Mucosa of gallbladder (tissue), 1 donor: ENCODE measurements at places on chromosomes 12 and 14. TPM values are rescaled to one million over a fixed set of nuclear protein-coding genes. Genes with fewer than 3 reads are reported as not detected.

- peak; percentile 59 for DNase-seq
Measured at GRCh38 chr12:55996201-55996714, 818 bp upstream of the SUOX start.

DNA sequence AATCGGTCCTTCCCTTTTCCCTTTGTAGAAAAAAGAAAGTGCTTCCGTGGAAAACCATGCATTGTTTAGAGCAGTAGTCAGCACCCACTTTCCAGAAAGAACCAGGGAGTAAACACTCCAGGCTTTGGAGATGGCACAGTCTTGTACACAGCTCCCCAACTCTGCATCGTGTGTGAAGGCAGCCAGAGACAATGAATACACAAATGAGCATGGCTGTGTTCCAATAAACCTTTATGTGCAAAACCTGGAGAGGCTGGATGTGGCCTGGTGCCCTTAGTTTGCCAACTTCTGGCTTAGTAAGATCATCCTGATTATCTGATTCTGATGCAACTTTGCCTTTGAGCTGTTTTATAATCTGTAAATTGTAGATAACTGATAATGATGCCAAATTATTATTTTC lies 463.4 kb upstream of the TMEM132C start:
- DNase-seq: no peak

DNA sequence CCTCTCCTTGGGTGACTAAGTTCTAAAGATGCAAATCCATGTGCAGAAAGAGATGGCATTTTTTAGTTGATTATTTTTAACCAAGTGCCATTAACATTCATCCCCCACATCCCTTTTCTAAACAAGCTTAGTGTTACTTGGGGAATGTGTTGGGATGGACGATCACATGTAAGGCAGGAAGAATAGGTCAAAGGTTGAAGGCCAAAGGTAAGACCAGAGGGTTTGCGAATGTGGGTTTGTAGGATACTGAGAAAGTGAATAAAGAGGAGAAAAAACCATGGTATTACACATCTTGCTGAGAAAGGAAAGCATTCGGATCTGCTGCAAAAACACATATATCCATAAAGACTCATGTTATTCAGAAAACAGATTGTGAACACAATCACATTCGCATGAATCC lies 111.6 kb downstream of the GCH1 start:
- no peak for DNase-seq

DNA sequence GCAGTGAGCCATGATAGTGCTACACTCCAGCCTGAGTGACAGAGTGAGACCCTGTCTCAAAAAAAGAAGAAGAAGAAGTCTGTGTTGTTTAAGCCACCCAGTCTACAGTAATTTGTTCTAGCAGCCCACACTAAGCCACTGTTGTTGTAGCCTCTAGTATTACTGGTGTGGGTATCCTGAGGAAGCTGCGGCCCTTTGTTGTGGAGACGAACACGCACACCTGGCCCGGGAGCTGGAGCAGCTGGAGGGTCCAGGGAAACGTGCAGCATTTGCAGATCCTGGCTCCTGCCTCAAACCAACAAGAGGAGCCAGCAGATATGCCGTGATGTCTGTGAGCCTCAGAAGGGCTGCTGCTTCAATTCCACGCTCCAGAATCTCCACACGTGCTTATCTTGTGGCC lies 65.3 kb downstream of the MAP1LC3B2 start:
- no peak for DNase-seq

DNA sequence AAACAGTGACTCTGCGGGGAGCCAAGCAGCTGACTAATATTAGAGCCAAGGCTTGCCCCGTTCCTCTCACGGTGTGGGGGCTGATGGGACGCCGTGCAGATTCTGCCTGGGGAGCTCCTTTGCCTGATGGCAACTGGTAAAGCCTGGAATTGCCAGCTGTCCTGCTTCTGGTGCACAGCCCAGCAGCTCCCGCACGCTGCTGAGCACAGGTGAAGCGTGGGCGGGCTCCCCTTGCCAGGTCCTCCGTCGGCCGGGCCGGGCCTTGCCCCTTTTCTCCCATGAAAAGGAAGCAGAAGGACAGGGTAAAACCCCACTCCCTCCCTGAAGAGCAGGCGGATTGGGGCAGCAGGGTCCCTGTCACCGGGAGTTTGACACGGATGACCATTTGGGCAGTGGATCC lies 79.0 kb downstream of the WDR20 start:
- DNase-seq: no peak

GRCh38 chr14:43410631-43411030 lies 1096.5 kb downstream of the FSCB start:
- no peak for DNase-seq

DNA sequence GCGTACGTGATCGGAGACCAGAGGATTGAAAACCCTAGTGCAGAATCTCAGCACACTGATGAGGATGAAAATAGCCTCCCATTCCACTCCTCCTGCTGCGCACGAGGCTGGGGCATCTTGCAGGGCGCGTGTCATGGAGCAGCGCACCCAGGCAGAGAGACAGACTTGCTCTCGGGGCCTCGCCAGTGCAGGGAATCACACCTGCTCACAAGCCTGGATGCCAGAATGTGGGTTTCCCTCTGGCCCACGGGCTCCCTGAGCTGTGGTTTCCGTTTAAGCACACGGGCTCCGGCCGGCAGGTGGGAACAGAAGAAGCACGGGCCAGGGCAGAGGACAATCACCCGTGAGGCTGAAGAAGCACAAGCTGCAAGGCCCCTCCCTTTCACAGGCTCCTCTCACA lies 2.0 kb downstream of the FGF6 start:
- DNase-seq: peak; percentile 6

DNA sequence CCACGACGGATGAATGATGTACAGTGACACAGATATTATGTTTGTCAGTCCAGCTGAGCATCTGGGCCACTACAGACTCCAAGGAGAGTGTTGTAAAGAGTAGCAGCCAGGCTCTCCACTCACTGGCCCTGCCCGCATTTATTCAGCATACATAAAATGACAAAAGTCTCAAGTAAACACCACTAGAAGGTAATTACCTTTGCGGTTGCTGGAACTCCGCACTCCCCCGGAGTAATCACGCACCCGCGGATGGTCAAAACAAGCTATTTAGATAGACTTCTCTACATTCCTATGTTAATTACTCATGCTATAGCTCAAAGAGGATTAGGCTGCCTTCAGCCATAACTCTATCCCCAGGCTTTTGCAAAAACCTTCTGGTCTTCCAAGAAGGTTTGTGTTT lies 18.8 kb upstream of the STRAP start:
- DNase-seq: no peak

GRCh38 chr12:113244478-113244958 lies 23.3 kb downstream of the TPCN1 start:
- DNase-seq: peak; percentile 51

- DNase-seq: no peak
Measured at GRCh38 chr12:114676142-114676741, 7.7 kb downstream of the TBX3 start.

DNA sequence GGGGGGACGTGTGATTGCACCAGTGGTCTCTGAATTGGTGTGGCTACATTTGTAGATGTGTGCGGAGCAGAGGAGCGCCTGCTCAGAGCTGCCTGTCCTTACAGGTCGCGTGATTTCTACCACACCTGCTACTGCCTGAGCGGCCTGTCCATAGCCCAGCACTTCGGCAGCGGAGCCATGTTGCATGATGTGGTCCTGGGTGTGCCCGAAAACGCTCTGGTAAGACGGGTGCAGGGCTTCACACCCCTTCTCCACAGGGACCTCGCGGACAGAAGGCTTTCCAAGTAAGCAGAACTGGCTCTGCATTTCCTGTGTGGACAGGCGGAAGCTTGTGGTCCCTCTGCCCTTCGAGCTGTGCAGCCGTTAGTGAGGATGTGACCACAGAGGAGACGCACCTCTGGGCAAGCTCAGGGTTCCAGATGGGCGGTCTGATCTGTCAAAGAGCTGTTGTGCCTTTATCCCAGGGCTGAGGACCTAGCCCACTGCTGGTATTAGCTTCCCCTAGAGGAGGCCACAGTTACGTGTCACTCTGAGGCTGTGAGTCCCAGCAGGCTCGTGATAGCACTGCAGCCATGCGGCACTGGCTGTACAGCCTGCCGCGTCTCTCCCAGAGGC lies 47.7 kb downstream of the MAX start:
- no peak for DNase-seq

- no peak for DNase-seq
Measured at GRCh38 chr12:109467978-109468676, 9.0 kb downstream of the KCTD10 start.

DNA sequence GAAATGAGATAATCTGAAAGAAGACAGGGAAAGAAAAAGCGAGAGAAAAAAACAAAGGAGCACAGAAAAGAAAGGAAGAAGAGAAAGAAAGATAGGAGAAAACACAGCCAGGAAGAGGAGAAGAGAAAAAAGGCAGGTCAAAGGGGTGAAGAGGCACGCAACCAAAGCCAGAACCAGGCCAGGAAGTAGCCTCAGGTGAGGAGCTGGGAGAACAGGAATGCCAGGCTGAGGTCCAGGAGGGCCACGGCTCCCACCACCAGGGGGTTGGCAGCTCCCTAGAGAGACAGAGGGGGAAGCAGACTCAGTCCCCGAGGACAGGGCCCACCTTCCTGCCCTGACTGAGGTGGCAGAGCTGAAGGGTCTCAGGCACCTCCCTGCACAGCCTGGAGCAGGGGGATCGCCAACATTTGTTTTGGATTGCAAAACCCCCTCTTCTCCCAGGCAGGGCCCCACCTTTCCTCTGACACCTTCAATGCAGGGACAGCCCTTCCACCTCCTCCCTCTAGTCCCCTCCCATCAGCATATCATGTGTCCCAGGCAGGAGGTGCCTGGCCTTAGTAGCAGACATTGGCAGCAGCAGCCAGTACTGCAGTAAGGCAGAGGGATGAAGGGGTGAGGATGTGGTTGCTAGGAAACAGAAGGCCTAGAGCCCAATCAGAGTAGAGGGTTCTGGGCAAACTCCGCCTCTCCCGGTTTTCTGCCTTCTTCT lies 2.0 kb upstream of the AP1G2 start:
- DNase-seq: no peak

- DNase-seq: no peak
Measured at GRCh38 chr12:102114212-102114611, 5.7 kb downstream of the NUP37 start.

- DNase-seq: no peak
Measured at GRCh38 chr14:64235652-64236640, 58.2 kb downstream of the ESR2 start.

DNA sequence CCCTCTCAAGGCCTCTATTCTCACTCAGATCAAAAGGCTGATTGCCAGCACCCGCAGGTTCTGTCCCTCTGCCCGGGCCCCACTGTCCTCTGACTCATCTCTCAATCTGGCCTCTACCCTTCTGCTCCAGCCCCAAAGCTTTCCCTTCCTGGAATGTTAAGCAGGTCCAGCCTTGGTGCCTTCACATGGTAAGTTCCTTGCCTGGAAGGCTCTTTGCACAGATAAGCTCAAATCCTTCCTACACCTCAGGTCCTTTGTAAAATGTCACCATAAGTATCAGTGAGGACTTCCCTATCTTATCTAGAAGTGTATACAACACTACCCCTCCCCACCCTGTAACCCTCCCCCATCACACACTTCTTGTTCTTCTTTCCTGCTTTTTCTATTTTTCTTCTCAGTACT lies 22.2 kb downstream of the LPCAT3 start:
- DNase-seq: no peak

DNA sequence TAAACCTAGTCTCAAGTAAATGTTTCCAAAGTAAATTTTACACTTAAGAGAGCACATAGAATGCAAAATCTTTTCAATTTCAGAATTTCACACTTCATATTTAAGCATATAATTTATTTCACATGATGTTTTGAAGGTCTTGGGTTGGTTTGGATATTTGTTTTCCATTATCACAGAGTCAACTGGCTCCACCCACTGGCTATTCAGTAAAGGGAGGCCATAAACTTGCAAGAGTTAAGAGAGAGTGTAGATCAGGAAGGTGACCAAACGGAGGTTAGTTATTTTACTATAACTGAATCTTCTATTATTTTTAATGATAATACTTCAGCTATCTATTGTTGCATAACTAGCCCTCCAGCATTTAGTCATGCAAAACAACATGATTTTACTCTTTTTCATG lies 6.2 kb upstream of the CPNE8 start:
- no peak for DNase-seq

GRCh38 chr14:96617635-96618034 lies 115.5 kb downstream of the PAPOLA start:
- no peak for DNase-seq

DNA sequence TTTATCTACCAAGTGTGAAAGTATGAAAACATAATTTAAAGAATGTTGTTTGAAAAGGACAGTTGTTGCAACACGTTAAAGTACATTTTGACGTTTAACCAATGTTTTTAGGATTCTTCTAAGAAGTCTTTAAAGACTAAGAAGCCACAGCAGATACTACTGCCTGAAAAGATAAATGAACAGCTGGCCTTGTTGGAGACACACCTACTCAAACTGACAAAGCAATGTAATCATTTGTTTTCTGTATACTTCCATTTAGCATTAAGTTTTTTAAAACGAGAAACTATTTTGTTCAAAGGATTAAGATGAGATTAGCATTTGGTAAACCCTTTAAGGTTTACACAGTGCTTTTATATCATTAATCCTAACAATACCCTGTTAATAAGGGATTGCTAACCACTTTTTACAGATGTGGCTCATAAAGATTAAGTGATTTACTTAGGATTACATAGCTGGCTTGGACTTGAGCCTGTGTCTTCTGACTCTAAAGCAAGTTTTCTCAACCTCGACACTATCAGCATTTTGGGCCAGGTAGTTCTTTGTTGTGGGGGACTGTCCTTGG lies 134.4 kb downstream of the CFAP54 start:
- no peak for DNase-seq

DNA sequence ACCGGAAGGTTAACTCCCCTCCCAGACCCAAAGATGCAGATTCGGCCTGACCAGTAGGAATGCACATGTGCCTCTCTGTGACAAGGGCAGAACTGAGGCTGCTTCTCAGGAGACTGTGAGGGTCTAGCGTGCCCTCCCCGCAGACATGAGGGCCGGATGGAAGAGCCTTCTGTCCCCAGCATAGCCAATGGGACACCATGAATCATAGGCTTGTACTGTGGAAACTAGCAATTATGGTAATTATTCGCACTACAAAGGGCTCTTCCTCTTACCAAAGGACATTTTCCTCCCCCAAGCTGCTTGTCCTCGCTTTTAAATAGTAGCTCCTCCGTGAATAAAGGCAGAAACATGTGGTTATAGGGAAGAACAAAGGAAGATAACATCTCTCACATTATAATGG lies 6.2 kb downstream of the COA8 start:
- DNase-seq: no peak

- no peak for DNase-seq
Measured at GRCh38 chr14:69363964-69364363, 34.1 kb downstream of the ERH start.

PNP gene
- 61.5 TPM for total RNA-seq

PLEKHG7 gene
- 0.29 TPM for total RNA-seq

KRT77 gene
- total RNA-seq: not detected
